Stimulated activated CD8-positive, alpha-beta memory T cell treated with anti-CD3 and anti-CD28 coated beads, Interleukin-7, amount 100 ng/mL, for 1 hour (primary cell): ENCODE measurements at places on chromosomes 3 and 15.

DNA sequence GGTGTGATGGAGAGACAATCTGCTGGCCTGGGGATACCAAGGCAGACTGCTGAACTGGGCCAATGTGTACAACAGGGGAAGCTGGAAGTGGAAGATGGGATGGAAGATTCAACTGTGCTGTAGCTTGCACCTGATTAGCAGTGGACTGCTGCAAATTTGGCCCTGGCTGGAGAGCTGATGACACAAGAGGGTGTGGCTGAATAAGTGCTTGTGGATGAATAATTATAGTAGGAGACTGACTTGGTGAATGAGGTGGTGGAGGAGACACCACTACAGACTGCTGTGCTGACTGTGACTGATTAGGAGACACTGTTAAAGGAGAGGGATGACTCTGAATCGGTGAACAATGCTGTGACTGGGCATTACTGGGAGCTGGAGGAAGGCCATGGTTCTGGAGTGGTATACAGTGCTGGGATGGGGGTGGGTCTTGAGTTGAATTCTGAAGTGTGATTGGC is 52.5 kb downstream of the PHC3 start:
- DNase-seq: no peak

DNA sequence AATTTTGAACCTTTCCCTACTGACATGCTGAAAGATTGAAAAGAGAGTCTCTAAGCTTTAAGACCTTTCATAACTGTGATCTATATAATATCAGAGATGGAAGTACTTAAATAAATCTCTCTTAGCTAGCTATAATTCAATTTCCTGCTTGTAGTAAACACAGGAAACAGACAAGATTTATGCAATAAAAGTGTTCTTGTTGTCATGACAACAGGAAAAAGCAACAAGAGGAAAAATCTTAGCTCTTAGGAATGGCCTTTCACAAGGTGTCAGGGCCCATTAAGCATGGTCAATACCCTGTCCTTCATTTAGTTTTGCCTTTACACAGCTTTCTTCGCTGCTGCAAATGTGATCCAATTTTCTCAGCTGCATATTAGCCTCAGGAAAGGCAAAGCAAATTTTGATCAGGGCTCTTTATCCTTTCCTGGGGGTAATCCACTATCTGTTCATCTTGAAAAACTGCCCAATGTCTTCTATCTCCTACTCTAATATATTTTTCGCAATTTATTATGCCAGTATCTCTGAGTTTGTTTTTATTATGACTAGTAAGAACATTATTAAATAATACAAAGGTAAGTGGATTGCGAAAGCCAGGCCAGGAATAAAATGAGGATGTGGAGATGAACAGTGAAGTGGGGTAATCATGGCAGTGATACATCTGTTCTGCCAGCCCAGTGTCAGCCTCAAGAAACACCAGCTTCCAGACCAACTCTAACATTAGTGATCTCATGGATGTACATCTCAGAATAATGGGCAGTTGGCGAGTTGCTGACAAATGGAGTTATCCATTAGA is 28.7 kb downstream of the SIDT1 start:
- DNase-seq: no peak

DNA sequence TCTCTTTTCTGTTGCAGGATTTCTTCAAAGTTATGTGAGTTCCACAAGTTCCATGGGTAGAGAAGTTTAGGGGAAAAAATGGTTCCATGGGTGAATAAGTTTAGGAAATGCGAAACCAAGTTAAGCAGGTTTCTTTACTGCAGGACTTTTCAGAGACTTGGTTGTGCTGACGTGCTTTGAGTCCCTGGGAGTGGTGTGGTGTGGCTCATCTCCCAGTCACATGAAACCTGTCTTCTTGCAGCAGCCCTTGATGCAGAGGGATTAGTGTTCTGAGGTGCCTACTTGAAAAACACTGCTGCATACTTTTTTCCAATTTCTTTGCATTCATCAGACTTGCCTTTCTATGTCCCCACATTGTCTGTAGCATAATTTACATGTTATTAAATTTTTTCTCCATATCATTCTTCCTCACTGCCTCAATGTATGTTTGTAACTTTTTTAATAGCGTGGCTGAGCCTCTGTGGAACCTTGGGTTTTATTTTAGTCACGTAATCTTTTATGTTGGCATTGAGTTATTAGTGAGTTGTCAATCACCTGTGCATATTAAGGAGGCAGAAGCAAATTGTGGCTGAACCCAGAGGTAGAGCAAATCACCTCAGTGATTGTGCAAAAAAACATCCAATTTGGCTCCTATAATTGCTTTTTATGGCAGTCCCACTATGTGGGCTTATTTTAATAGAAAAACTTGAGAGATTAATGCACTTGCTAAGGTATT is 115.6 kb downstream of the CACNA2D3 start:
- no peak for DNase-seq

GRCh38 chr3:177731644-177732268 is 534.5 kb upstream of the TBL1XR1 start:
- DNase-seq: no peak

GRCh38 chr15:32718227-32718820 is 520 bp downstream of the GREM1 start:
- no peak for DNase-seq

DNA sequence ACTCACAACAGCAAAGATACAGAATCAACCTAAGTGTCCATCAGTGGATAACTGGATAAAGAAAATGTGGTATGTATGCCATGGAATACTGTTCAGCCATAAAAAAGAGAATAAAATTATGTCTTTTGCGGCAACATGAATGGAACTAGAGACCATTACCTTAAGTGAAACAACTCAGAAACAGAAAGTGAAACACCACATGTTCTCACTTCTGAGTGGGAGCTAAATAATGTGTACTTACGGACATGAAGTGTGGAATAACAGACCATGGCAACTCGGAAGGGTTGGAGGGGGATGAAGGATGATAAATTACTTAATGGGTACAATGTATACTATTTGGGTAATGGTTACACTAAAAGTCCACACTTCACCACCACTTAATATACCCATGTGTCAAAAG is 600.6 kb downstream of the MAGI1 start:
- no peak for DNase-seq

- no peak for DNase-seq
Measured at GRCh38 chr3:73656241-73656890, 31.6 kb upstream of the PDZRN3 start.

DNA sequence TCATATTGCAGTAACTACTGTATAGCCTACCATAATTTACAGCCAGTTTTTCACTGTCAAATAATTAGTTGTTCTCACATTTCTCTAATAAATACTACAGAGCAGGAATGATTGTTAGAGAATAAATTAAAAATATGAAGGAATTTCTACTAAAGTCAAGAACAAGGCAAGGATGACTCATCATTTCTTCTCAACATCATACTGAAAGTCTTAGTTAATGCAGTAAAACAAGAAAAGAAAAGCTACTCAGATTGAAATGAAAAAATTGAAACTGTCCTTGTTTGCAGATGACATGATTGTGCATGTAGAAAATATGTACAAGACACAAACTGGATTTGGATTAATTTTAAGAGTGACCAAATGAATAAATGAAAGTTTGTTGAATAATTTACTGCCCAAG is 608.2 kb downstream of the NSUN3 start:
- no peak for DNase-seq

DNA sequence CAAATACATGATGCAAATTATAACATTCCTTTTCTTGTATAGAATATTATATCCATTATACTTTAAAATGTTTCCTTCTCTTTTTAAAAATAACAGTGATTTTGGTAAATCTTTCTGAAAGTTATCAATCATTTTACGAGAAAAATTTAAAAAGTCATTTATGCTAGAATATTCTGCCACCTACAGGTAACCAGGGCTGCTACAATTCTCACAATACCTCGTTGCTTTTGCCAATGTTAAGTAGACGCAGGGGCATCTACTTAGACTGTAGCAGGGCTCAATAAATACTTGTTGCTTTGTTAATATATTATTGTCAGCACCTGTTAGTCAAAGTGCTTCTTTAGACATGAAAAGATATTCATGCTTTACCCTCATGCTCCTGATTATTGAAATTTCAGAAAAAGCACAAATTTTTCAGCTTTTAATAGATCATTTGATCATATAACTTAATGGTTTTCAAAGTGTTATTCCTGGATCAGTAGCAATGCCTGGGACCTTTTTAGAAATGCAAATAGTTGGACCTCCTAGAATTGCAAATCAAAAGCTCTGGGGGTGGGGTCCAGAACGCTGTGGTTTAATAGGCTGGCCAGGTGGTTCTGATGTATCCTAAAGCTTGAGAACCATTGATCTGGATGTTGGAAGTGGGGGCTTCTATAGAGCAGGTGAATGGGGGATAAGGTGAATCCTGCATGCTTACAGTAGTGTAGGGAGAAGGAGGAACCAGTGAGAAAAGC is 223.6 kb upstream of the PDZRN3 start:
- DNase-seq: no peak

GRCh38 chr3:128319741-128320141 is 146.9 kb downstream of the DNAJB8 start:
- no peak for DNase-seq

DNA sequence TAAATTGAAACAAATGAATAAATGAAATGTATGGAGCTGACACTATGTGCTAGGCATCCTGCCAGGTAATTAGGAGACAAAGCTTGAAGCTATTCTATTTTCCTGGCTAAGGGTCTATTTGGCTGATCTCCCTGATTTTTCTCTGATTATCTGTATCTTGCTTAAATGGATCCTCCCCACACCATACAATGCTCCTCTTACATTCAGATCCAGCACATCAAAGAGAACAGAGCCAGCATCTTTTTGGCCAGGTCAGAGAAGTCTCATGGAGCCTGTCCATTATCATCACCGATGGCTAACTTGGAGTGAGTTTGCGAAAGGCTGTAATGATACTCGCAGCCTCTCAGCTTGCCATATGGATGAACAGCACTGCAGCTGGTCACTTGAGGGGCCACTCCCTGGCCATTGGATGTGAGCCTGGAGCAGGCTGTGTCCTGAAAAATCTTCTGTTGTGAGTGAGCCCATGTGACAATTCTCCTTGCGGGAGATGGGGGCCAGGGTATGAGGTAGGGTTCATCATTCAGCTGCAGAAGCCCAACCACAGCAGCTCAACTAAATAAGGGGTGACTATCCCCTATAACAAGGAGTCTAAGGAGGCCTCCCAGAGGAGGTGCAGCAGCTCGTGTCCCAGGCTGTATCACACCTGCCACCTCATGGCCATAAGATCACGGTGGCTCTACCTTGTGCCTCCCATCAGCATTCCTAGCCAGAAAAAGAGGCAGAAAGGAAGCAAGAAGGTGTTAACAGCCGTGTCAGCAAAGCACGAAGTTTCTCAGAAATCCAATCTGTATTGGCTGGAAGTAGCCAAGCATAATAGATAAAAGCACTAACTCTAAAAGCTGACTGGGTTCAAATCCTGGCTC is 69.3 kb upstream of the ST8SIA2 start:
- DNase-seq: no peak

DNA sequence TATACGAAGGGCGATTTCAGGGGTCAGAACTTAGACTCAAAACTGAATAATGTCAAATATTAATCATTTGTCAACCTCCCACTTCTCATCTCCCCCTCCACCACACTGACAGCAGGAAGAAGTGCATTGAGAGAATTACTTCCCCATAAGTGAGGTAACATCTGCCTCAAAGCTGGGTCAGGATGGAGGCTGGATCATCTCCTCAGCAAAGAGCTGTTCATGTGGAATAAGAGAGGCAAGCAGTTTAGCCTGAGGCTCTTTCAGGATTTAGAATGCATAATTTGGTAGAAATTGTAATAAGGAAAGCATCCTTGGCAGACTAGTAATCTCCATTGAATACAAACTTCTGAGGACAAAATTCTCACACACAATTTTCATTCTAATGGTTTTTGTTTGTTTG is 512.1 kb downstream of the ROBO1 start:
- DNase-seq: no peak

- DNase-seq: no peak
Measured at GRCh38 chr3:15051531-15051930, 13.6 kb downstream of the MRPS25 start.
